ENCODE measurements at places on chromosomes 7 and 10.

DNA sequence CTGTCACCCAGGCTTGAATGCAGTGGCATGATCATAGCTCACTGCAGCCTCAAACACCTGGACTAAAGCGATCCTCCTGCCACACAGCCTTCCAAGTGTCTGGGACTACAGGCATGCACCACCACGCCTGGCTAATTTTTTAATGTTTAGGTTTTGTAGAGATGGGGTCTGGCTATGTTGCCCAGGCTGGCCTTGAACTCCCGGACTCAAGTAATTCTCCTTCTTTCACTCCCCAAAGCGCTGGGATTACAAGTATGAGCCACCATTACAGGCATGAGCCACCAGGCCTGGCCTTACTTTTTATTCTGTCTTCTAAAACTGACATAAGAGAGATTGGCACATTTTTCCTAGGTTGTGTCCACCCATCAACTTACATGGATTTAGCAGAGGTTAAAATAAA, 33.3 kb downstream of the TACC2 start:
- DNase-seq = no peak

DNA sequence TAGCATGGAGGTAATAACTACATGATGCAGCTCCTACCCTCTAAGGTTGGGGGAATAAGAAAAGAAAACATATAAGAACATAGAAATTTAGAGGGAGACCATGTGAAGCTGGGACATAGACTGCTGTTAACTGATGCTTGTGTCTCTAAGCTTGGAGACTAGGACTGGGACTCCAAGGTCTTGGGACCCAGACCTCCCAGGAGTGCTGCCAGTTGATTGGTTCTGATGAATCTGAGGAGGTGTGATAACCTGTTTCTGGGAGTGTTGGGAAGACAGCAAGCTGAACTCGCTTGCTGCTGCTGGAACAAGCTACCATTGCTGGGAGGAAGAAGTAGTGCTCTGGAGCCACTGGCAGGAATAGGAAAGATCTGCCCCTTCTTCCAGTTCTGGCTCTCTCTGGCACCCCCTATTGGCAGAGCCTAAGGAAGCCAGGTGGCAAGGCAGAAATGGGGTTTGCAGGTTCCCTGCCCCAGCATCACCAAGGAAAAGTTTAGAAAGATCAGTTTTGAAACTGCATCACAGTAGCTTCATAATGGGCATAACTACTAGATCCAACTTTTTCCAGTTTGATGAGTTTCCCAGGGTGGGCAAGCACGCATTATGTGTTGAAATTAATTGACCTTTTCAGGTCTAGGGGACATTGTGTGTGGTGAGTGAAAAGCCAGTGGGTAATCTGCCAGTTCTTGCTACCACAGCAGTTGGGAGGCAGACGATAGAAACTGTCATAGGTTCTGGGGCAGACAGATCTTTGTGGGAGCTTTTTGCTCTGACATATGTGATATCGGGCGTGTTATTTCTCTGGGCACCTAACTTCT, 140.7 kb downstream of the SND1 start:
- peak; percentile 30 for DNase-seq

GRCh38 chr10:28387140-28387539, 84.3 kb upstream of the MPP7 start:
- no peak for DNase-seq

DNA sequence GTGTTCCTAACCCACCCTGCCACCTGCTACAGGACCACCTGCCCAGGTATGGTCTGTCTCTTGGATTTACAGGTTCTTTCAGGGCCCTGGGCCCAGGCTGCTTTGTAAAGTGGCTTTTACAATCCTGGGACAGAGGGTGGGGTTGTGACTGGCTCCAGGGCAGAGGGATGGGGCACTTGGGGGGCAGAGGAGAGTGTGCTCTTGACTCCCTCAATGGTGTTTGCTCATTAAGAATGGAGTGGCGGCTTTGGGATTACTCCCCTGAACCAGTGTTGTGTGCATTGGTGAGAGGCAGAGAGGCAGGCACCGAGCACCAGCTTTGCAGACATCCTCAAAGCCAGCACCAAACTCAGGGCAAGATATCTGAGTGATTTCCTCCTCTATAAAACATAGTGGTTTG, 43.5 kb downstream of the VWA2 start:
- no peak for DNase-seq

- DNase-seq = no peak
Observed at GRCh38 chr10:20618011-20618547, 279.0 kb downstream of the NEBL start.

- no peak for DNase-seq
Observed at GRCh38 chr7:155576900-155577508, 30.6 kb upstream of the CNPY1 start.

DNA sequence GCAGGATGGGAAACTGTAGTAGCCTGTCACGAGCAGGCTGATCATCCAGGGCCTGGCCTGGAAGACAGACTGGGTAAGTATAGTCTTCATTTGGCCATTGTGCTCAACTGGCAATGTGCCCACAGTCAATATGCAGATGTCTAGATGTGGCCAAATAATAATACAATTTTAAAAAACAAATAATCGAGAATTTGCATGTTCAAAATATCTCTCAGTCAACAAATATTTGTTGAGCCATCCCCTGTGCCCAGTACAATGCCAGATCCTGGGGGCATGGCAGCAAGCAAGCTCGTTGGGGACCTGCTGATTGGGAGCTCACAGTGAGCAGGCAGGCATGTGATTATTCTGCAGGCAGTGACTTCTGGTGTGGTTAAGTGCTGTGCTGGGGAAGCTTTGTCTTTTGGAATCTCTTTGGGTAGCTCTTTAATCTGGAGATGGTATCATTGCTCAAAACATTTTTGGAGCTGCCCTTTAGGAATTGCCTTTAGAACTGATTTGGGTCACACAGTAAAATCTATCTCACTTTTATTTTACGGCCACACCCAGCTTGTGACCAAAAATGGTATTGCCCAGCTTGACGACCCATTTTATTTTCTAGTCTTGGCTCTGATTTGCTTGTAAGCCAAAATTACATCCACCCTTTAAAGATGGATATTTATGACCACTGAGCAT, 92.2 kb downstream of the PLCE1 start:
- no peak for DNase-seq

DNA sequence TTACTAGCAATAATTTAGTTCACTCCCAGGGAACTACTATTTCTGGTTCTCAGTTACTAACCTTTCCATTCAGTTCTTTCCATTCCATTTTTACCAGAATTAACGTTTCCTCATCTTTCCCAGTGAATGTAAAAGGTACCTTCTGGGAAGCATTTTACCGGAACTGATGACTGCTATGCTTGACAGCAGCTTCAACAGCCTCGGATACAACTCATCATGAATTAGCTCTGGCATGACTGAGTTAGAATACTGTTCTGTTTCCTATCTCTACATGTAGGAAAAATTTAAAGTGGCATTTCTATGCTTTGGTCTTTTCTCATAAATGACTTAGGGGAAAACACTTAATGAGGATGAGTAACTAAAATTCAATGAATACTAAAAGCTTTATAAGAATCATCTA, 18.6 kb downstream of the TAS2R41 start:
- no peak for DNase-seq

DNA sequence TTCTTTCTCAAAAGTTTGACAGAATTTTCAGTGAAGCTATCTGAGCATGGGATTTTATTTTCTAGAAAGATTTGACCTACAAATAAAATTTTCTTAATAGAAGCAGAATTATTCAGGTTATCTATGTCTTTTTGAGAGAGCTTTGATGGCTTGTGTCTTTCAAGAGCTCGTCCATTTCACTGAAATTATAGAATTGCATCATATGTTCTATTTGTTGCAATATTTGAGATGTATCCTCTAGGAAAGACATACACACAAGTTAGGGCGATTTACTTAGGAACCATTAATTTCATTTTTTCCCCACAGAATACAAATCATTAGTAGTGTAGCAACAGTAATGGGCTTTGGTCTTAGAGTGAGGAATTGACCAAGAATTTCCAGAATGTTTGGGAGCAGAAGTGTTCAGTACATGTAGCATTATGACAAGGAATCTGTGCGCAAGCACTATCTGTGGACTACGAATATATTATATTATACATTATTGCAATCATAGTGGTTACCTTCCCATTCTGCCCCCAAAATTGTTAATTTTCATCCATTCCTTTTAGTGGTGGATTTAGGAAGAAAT, 12.8 kb upstream of the COL17A1 start:
- no peak for DNase-seq

DNA sequence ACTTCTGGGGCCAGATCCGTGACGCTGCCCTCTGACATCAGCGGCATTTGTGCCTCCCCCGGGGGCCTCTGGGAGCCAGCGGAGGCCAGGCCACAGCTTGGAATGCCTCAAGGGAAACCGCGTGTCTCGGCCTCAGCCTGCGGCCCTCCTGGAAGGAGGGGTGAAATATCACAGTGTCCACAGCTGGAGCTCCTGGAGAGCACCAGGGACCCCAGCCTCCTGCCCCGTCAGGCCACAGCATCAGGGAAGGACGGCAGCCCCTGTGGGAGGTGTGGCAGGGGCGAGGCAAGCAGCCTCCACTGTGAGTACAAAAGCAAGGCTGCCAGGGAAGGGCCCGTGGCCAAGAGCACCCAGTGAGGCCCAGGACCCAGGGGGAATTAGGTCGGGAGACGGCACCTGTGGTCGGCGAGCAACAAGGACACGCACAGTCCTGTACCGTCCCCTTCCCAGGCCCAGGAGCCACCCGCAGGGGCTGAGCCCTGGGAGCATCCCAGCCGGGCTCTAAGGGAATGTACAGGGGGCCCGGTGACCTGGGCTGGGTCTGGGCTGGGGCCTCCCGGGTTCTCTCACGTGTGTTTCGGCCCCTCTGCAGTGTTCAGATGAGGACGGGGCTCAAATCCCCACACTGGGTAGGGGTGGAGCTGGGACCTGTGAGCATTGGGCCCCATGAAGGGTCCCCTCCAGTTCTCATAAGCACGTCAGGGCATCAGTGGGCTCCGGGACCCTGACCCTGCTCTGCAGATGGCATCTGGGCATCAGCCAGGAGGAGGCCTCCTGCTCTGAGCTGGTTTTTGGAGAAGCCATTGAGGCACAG, 18.7 kb upstream of the KNDC1 start:
- no peak for DNase-seq

GRCh38 chr7:152851881-152852417, 92.4 kb downstream of the ACTR3B start:
- no peak for DNase-seq

- no peak for DNase-seq
Observed at GRCh38 chr10:113037218-113037617, 87.2 kb downstream of the TCF7L2 start.

- DNase-seq = peak; percentile 6
Observed at GRCh38 chr10:87658858-87659555, 671 bp upstream of the PAPSS2 start.

GRCh38 chr10:103278537-103278823, 1.5 kb downstream of the INA start:
- DNase-seq = no peak

DNA sequence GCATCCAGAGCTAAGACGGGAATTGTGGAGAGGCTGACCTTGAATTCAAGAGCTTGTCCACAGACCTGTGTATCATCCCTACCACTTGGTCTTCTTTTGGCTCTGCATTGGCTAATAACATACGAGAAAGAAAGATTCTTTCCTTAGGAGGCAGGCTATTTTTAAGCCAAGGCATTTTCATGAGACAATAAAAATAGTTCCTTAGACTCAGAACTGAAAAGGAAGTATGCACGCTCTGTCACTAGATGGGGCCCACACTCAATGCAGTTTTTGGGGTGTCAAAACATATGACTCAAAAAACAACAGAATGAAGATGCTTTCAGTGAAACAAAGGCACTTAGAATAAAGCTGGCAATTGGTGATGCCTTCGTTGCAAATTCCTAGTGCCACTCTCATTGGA, 265.9 kb upstream of the DGKB start:
- DNase-seq = no peak

GRCh38 chr7:43952028-43952427, 25.8 kb downstream of the UBE2D4 start:
- no peak for DNase-seq

- no peak for DNase-seq
Observed at GRCh38 chr7:16515785-16516685, 10.6 kb upstream of the LRRC72 start.

- no peak for DNase-seq
Observed at GRCh38 chr7:54812756-54813322, 53.8 kb upstream of the SEC61G start.

DNA sequence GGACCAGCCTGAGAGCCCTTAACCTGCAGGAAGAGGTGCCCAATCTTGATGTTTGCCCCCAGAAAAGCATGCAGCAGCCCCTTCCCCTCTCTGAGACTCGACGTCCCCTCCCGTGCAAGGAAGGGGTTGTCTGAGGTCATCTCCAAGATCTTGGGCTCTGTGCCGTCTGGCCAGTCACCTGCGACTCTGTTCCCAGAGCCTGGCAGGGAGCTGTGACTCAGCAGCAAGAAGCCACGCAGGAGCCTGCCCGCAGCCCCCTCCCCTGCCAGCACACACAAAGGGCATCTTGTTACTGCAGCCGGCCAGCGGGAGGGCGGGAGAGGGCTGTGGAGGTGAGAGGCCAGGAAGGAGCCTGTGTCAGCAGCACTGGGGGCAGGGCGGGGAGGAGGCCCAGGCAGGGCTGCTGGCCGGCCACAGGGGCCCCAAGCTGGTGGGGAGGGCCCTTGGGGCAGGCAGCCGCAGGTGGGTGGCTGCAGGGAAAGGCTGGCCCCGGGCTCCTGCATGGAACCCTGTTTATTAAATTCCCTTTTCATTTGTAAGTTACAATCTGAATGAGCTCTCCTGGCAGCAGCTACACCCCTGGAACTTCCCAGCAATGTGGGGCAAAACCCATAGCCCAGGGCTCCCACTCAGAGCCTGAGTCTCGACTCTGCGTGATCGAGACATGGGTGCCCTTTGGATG, 103.7 kb upstream of the ZMIZ1 start:
- no peak for DNase-seq

GRCh38 chr10:21398563-21399231, 126.8 kb downstream of the SKIDA1 start:
- DNase-seq = no peak

GRCh38 chr7:93926800-93927199, 5.3 kb downstream of the GNG11 start:
- DNase-seq = no peak

- DNase-seq = no peak
Observed at GRCh38 chr7:52287698-52288097, 747.7 kb upstream of the POM121L12 start.

- DNase-seq = no peak
Observed at GRCh38 chr10:129896136-129896859, 67.8 kb downstream of the EBF3 start.

GRCh38 chr10:6128591-6129251, 39.9 kb downstream of the RBM17 start:
- no peak for DNase-seq

- no peak for DNase-seq
Observed at GRCh38 chr7:77727936-77728701, 31.9 kb downstream of the RSBN1L start.

DNA sequence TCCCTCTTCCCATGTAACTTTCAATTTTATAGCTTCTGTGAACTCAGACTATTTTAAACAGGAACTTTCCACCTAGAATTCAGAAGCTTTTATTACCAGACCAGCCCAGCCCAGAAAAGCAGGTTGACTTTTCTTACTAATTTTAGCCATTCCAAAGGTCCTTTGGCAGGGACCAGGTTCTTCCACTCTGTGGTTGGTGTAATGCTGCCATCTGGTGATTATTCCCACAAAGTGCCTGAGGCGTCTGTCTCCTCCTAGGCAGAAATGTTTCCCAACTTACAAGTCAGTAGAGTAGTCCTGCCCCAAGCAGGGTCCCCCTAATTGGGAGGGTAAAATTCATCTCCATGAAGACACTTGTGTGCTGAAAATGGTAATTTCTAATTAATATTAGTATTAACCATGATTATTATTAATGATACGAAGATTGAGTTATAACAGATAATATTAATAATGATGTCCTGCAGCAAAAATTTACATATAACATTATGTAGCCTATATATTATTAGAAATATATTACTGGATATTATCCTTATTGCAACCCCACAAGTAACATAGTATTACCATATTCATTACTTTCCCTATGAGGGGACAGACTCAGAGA, 53.0 kb upstream of the PPP1R17 start:
- no peak for DNase-seq
